Sigmoid colon (tissue), 7 donors: ENCODE measurements at places on chromosomes 2 and 18.

- no peak for DNase-seq
Observed at GRCh38 chr2:42933824-42934254, 141.5 kb upstream of the HAAO start.

DNA sequence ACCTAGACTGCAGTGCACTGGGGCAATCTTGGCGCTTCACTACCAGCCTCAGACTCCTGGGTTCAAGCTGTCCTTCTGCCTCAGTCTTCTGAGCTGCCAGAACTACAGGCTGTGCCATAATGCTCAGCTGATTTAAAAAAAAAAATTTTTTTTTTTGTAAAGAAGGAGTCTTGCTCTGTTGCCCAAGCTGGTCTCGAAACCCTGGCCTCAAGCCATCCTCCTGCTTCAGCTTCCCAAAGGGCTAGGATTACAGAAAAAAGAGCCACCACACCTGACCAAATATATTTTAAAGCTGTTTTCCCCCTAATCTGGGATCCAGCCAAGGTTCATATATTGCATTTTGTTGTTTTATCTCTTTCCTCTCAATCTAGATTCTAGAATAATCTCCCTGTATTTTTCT lies 82.2 kb downstream of the RAB31 start:
- no peak for DNase-seq

DNA sequence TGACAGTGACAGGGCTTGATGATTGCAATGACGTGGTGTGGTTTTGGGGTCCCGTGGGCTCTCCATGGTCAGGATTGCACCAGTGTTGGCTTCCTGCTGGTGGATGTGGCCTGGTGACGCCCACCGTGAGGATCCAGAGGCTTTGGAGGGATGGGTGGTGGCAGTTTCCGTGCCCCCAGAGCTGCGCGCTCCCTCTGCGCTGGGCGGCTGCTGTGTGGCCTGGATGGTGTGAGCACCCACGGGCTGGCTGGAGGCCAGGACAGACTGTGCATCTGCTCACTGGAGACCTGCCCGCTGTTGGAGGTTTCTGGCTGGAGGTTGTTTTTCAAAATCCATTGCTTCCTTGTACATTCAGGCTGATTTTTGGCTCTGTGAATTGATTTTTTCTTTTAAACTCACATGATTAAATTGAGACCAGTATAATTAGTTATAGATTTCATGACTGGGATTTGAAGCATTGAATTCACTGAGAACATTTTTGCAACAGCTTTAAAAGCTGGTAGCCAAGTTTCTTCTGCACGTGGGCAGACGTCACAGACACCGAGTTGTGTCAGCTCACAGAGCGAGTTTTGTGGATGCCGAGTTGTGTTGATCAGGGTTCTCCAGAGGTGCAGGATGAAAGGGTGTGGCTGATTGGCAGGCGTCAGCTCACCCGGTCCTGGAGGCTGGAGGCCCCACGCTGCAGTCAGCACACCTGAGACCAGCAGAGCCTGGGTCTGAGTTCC lies 72.7 kb downstream of the KCNG2 start:
- DNase-seq: no peak

GRCh38 chr2:190137561-190137960 lies 75.0 kb upstream of the MSTN start:
- DNase-seq: no peak

DNA sequence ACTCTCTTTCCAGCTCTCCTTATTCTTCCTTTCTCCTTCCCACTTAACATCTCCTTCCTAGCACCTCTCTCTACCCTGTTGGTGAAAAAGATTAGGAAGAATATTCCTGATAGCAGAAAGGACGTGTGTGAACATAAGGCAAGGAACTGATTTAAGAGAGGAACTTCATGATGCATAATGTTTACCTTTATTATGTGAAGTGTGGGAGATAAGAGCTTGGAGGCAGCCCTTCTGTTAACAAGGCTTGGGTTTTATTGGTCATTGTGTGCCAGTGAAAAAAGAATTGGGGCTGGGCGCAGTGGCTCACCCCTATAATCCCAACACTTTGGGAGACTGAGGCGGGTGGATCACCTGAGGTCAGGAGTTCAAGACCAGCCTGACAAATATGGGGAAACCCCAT lies 34.4 kb downstream of the KCNJ13 start:
- DNase-seq: no peak

DNA sequence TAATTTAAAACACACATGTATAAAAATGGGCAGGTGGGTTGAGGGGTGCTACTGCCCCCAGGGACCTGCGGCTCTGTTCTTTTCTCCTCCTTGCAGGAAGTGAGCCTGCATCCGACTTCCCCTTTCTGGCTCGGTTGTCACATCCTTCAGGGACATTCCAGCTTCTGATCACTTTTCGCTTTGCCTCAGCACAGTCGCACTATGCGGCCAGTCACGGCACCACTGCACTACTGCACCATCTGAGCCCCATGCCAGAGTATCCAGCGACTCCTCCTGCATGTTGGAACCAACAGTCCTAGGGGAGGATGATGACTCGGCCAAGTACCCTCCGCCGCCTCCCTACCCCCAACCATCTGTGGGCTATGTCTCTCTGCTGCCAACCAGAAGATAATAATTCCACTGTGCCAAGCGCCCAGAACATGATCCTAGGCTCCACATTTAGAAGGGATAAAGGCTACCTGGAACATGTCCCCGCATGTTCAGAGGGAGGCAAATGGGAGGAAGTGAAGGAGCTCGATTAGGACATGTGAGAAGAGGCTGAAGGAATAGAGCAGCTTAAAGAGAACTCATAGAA lies 17.6 kb downstream of the CDC42EP3 start:
- no peak for DNase-seq

- DNase-seq: no peak
Observed at GRCh38 chr2:21501376-21502027, 377.7 kb downstream of the TDRD15 start.

DNA sequence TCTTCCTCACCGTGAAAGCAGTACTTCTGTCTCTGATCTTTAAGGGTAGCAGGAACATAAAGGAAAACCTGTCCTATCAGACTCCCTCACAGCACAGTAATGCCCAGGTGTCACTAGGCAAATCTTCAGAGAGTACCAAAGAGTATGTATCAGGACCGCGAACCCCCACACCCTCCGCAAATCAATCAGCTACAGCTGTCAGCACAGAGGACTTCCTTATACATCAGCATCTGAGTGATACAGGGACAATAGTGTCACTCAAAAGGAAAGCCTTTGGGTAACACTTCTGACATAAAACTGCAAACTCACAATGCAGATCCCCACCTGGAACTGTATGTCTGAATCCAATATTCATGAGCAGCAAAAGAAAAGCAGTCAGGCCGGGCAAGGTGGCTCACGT lies 2.6 kb downstream of the AFG3L2 start:
- no peak for DNase-seq

GRCh38 chr2:72824224-72824842 lies 1.5 kb downstream of the EXOC6B start:
- no peak for DNase-seq

DNA sequence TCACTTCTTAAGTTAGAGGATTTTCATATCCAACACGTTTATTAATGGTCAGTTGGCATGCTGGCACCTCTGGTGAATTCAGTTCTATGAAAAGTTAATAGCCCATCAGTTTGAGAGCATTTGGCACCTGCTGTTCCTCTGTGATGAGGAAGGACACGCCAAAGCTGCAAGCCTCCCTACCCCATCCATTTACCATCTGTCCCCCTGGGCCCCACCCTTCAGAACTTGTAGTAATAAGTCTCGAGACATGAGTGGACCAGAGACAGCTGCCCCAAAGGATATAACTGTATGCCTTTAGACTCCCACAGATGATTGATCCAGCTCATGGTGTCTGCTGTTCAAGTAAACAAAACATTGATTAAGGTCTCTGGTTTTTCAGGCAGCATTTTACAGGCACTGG lies 6.3 kb downstream of the OST4 start:
- DNase-seq: no peak

GRCh38 chr2:236998236-236998635 lies 87.5 kb upstream of the COPS8 start:
- no peak for DNase-seq

DNA sequence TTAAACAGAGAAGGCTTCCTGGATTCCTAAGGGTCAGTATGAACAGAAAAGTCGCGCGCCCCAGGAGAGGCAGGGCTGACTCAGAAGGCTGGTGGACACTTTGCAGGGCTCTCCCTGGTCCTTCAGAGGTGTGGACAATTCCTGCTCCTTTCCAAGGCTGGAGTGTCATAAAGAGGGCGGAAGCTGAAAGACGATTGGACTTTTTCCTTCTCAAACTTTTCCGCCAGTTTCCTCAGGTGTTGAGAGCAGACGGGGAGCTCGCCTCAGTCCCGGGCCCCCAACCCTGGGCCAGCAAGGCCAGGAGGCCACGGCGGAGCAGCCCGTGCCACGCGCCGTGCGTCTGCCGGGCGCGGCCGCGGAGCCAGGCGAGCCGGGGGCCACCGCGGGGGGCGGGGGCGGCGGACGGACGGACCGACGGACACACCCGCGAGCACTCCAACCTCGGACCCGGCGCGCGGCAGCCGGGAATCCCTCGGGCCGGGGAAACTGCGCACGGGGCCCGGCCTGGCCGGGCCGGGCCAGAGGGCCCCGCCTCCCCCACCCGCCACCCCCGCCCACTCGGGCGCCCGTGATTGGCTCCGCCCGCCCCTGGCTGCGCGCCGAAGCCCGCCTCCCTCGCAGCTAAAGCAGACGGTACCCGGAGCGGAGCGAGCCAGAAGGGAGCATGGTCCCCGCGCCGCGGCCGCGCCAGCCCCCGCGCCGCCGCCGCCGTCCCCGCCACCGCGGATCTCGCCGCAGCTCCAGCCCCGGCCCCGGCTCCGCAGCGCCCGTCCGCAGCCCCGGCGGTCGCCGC lies at the start of gene KLHL29:
Gene KLHL29 (plus strand): TSS at position 629 of the 793 bp plus-strand sequence. CDS start 177,018 bp downstream, outside the sequence.
- peak; percentile 95 for DNase-seq

DNA sequence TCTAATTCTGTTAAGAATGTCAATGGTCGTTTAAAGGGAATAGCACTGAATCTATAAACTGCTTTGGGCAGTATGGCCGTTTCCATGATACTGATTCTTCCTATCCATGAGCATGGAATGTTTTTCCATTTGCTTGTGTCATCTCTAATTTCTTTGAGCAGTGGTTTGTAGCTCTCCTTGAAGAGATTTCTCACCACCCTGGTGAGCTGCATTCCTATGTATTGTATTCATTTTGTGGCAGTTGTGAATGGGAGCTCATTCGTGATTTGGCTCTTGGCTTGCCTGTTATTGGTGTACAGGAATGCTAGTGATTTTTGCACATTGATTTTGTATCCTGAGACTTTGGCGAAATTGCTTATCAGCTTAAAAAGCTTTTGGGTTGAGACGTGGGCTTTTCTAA lies 38.3 kb upstream of the WDR75 start:
- DNase-seq: no peak

- DNase-seq: no peak
Observed at GRCh38 chr2:42556315-42556890, 12.0 kb upstream of the MTA3 start.

DNA sequence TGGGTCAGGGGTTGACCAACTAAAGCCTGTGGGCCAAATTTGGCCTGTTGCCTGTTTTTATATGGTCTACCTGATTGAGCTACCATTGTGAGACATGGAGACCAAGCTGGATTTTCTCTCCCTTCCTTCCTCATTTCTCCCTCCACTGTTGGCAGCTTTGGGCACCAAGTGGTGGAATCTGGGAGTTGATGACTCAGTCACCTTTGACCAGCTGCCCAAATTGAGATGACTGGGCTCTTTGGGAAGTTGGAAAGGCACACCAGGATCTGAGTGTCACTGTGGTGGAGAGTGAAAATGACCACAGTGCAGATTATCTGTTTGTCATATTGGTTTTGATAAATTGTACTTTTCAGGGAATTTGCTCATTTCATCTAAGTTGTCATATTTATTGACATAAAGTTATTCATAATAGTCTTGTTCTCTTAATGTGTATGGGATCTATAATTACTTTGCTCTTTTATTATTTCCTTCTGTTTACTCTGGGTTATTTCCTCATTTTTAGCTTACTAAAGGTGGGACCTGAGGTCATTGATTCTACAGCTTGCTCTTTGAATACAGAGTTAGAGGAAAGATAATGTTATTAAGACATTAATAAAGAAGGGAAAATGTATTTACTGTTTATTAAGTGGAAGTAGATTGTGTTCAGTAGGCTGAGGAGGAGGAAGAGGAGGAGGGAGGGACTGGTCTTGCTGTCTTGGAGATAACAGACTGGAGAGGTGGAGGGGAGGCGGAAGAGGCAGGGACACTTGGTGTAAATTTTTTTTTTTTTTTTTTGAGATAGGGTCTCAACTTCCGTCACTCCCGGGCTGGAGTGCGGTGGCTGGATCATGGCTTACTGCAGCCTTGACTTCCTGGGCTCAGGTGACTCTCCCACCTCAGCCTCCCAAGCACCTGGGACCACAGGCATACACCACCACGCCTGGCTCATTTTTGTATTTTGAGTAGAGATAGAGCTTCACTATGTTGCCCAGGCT lies 31.8 kb downstream of the AGFG1 start:
- DNase-seq: no peak

GRCh38 chr2:53874401-53874950 lies 14.7 kb upstream of the GPR75 start:
- DNase-seq: no peak

DNA sequence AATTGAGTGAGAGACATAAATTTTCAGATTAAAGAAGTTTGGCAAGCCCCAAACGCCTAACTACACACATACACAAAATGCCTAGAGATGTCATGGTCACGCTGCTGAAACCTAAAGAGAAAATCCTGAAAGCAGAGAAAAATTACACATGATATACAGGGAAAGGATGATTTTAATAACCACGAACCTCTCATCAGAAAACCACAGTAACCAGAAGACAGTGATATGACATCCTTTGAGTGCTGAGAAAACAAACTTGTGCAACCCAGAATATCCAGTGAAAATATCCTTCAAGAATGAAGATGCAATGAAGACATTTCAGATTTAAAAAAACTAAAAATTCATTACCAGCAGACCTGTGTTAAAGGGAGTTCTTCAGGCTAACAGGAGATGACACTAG lies 122.4 kb upstream of the LMAN1 start:
- no peak for DNase-seq

- DNase-seq: no peak
Observed at GRCh38 chr18:41906528-41907146, 48.4 kb upstream of the PIK3C3 start.

- DNase-seq: peak; percentile 94
Observed at GRCh38 chr2:235493775-235494715, at the start of gene AGAP1. Gene AGAP1 (plus strand): TSS chr2:235494043.

- no peak for DNase-seq
Observed at GRCh38 chr18:28855524-28855923, 678.6 kb upstream of the CDH2 start.

- DNase-seq: no peak
Observed at GRCh38 chr2:223044092-223044836, 7.7 kb upstream of the KCNE4 start.

DNA sequence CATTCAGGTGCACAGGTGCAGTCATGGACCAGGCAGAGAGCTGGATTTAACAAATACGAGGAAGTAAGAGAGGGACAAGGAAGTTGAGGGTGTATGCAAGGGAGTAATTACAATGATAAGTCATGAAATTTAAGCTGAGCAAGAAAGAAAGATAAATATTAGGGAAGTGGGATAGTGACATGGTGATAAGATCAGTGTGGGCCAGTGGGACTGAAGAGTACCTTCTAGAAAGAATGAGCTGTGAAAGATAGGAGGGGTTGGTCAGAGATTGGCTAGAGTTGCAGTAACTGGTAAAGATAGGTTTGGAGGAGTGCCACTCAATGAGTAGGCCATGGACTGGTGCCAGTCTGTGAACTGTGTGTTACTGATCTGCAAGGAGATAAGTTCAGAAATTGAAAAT lies 200.8 kb upstream of the SIX3 start:
- no peak for DNase-seq

- DNase-seq: no peak
Observed at GRCh38 chr18:75317703-75318102, 107.1 kb downstream of the TSHZ1 start.

- no peak for DNase-seq
Observed at GRCh38 chr2:113105047-113105785, 22.2 kb upstream of the IL1RN start.
